Stimulated activated CD8-positive, alpha-beta memory T cell treated with anti-CD3 and anti-CD28 coated beads, Interleukin-7, amount 100 ng/mL, for 24 hours (primary cell): ENCODE measurements at places on chromosomes 6 and 20.

DNA sequence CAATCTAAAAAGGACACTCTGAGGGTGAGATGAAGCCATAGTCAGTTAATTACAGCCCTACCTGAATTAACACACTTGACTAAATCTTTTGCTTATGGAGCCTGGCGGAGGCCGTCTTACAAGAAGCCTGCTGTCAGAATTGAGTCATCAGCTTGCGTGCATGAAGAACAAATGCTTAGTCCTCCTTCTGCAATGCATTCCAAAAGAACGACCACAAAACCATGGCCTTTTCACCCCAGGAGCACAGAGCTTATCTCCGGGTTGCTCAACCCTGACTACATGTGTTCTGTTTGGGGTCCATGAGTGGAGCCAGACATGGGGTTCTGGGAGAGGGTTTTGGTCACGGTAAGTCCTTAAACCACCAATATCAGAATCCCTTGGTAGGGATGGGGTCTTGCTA lies 318.1 kb downstream of the CLIC5 start:
- DNase-seq = no peak

GRCh38 chr20:15653396-15654207 lies 919.6 kb downstream of the KIF16B start:
- DNase-seq = no peak

DNA sequence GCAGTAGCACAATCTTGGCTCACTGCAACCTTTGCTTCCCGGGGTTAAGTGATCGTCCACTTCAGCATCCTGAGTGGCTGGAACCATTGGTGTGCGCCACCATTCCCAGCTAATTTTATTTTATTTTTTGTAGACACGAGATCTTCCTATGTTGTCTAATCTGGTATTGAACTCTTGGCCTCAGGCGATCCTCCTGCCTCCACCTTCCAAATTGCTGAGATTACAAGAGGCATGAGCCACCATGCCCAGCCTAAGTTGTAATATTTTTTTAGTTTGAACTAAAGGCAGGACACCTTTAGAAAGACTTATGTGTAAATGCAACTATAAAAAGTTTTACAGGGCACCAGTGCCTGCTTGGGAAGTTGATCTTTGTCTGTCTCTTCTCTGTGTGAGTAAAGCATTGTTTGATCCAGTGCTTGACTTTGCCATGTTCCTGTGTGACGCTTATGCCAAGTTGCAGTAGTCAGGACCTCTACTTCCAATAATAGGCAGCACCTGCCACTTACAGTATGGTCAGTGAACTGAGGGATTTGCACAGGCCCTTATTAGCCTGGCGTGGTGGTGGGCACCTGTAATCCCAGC lies 46.9 kb downstream of the JARID2 start:
- DNase-seq = no peak

DNA sequence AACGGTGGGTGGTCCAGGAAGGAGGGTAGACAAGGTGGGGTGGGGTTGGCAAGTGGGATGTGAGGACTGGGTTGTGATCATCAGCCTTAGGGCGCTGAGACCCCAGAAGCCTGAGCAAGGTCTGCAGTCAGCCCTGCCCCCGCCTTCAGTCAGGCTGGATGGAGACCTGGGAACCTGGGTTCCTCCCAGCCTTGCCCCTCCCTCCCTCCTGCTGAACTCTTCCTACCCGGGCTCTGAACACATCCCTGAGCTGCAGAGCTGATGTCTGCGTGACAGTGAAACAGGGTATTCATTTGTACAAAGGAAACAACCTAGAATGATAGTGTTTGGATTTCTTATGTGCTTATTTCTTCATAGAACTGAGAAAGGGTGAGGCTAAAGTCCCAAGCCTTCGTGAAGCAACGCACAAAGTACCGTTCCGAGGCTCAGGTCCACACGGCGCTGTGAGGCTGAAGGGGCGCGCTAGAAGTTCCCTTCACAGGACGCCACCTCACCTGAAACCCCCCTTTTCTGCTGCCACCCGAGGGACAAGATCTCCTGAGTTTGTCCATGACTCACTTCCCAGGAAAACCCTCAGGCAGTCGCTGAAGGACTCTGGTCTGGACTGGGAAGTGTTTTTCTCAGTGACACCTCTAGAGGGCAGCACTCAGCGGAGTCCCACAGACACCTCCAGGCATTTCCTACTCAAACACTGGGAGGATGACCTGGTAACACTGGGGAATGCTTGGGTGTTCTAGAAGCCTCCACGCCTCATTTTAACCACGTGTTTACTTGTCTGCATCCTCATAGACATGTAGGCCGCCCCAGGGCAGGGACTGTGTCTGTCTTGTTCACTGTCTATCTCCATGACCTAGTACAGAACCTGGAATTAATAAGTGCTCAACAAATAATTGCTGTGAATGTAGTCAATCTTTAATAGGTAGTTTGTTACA lies 1.2 kb downstream of the GSTA5 start:
- DNase-seq = peak; percentile 10

DNA sequence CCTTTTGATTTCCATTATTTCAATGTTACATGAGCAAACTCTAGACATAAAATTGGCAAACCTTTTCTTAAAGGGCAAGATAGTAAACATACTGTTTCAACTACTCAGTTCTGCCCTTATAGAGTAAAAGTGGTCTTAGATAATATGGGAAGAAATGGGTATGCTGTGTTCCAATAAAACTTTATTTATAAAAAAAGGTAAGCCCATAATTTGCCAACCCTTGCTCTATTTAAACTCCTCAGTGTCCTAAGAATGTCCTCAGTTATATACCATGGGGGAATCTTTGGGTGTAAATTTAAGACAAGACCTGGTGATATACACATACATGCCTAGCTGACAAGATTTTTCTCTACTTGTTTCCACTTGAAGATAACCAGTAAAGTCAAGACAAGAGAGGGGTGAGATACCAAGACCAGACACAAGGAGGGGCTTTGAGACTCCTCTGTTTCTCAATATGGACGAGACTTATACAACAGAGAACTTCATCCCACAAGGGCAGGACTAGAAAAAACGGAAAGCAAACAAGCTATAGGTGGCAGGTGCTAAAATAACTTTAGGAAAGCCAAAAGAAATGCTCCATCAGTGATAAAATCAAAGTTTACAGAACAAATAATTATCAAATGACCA lies 10.5 kb downstream of the SNX3 start:
- DNase-seq = no peak

GRCh38 chr20:45419188-45420091 lies 3.5 kb downstream of the PIGT start:
- DNase-seq = no peak

DNA sequence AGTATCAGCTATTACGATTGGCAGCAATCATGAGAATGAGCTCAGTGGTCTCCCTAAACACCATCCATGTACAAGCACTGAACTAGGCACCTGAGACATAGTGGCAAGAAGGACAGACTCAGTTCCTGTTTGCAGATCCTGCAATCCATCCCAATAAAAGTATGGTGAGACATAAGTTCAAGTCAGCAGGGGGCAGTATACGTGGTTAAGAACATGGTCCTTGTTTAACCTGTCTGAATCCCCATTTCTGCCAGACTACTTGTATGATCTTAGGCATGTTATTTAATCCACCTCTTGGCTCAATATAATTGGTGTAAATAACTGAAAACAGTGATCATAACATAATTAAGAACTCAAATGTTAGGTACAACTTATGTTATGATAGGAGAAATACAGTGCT lies 33.2 kb upstream of the PNISR start:
- no peak for DNase-seq

GRCh38 chr20:10648651-10649050 lies 25.1 kb downstream of the JAG1 start:
- DNase-seq = no peak

- no peak for DNase-seq
Observed at GRCh38 chr20:61497029-61497627, 245.1 kb downstream of the CDH4 start.

DNA sequence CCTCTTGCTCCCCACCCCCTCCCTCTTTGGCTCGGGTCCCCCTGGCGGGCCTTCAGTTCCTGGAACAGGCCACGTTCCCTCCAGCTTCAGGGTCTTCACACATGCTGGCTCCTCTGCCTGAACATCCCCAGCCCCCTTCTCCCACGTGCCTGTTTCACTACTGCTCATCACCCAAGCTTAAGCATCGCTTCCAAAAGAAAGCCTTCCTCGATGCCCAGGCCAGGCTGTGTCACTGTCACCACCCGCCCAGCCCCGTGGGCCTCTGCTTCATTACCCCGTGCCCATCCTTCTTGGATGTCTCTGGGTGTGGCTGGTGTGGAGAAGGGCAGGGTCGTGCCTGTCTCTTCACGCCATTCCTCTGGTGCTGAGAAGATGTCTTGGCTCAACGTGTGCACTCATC lies 2.8 kb downstream of the DLGAP4 start:
- no peak for DNase-seq

GRCh38 chr6:26088344-26088743 lies 1.1 kb downstream of the HFE start:
- no peak for DNase-seq

DNA sequence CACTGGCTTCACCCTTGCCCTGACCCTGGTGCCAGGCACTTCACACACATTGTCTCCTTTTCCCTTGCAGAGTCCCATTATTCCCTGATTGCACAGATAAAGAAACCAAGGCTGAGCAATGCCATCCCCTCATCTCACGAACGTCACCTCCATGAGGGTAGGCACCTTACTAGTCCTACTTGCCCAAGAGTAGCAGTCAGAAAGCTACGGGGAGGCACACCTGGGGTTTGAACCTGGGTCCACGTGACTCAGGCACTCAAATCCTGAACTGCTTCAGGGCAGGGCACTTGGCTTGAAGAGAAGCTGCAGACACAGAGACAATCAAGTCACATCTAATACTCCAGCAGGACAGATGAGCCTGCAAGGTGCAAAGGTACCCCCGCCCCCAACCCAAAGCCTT lies 1.9 kb downstream of the BCAS1 start:
- no peak for DNase-seq

DNA sequence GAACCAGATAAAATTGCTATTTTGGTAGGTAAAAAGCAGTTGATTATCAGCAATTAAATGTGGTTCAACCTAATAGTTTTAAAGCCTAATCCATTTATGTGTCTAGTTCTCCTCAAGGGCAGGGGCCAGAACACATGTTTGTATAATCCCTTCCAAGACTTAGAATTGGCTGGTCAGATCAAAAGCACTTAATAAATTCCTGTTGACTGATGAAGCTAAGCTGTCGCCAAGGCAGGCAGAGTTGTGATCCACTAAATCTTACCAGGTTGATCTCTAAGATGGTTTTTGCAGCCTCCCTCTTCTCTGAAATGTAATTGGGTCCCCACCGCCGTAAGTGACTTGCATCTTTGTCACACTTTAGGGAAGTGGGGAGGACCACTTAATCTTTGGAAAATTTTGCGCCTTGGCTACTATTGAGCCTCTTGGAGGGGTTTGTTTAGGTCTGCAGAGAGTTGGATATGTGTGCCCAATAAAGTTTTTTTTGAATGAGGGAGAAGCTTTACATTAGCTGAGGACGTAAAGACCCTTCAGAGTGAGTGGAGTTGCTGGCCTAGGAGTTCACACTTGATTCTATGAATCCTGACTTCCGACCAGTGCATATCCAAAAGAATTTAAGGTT lies 65.9 kb downstream of the PHF20 start:
- DNase-seq = no peak

DNA sequence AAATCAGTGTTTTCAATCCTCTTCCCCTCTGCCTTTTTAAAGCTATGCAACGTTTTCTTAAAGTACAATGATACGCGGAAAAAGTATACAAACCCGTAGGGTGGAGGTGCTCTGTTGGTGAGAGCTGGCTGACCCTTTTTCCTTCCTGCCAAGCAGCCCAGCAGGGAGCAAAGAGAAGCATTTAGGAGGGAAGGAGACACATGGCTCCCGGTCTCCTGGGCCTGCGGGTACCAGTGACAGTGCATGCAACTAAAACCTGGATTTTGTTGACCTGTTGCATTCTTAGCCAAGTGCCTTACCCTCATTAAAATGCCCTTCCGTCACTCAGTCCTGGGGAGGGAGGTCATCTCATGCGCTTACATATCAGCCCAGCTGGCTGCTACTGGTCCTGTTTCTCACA lies 87.2 kb downstream of the SLX4IP start:
- DNase-seq = no peak

- DNase-seq = no peak
Observed at GRCh38 chr20:17430125-17430950, 100.8 kb downstream of the BFSP1 start.

DNA sequence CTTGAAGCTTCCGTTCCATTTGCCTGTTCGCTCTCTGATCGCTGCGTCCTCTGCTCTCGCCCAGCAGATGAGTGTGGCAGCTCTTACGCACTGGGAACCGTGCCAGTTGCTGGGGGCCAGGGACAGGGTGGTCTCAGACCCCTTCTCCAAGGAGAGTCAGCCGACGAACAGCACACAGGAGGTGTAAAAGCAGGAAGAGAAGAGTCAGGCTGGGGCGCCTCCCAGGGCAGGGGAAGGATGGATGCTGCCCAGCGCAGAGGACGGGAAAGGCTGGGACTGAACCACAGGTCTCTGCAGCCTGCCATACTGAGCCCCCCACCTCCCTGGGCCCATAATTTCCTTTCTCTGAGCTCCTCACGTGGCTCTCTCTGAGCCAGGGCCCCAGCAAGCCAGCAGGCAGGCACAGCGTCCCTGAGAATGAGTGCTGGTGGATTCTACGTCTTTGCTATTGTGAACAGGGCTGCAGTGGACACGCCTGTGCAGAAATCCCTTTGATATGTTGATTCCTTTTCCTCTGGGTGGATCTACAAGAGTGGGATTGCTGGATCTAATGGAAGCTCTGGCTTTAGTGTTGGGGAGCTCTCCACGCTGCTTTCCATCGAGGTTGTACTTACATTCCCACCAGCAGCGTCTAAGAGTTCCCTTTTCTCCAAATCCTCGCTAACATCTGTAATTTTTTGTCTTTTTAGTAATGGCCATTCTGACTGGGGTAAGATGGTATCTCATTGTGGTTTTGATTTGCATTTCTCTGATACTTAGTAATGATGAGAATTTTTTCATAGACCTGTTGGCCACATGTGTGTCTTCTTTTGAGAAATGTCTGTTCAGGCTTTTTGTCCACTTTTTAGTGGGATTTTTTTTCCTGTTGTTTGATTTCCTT lies 104.1 kb downstream of the PSMB1 start:
- DNase-seq = no peak

- DNase-seq = no peak
Observed at GRCh38 chr20:12241065-12241464, 323.4 kb downstream of the BTBD3 start.

- no peak for DNase-seq
Observed at GRCh38 chr20:41095110-41095969, 42.0 kb upstream of the PLCG1 start.

- DNase-seq = no peak
Observed at GRCh38 chr6:119493980-119494379, 144.4 kb upstream of the MAN1A1 start.

DNA sequence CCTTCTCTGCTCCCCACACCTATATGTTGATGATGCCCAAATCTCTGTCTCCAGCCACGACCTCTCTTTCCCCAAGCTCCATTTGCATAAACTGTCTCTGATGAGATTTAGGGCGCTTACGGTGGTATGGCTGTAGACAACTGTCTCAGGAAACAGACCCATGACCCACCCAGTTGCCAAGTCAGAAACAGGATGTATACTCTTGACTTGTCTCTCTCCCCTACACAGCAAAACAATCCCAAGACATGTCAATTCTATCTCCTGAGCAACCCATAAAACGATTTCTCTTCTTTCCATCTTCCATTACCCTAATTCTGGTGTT lies 13.9 kb downstream of the GNL1 start:
- DNase-seq = no peak

GRCh38 chr6:31952140-31952805 lies 6.4 kb downstream of the CFB start:
- DNase-seq = no peak

- no peak for DNase-seq
Observed at GRCh38 chr6:39051399-39052122, 3.0 kb downstream of the GLP1R start.
